ENCODE measurements at places on chromosomes 16 and 17.

GRCh38 chr16:50270510-50271147 is 4.3 kb downstream of the ADCY7 start:
- DNase-seq = no peak

GRCh38 chr16:10895053-10895946 is 18.3 kb downstream of the CIITA start:
- no peak for DNase-seq

DNA sequence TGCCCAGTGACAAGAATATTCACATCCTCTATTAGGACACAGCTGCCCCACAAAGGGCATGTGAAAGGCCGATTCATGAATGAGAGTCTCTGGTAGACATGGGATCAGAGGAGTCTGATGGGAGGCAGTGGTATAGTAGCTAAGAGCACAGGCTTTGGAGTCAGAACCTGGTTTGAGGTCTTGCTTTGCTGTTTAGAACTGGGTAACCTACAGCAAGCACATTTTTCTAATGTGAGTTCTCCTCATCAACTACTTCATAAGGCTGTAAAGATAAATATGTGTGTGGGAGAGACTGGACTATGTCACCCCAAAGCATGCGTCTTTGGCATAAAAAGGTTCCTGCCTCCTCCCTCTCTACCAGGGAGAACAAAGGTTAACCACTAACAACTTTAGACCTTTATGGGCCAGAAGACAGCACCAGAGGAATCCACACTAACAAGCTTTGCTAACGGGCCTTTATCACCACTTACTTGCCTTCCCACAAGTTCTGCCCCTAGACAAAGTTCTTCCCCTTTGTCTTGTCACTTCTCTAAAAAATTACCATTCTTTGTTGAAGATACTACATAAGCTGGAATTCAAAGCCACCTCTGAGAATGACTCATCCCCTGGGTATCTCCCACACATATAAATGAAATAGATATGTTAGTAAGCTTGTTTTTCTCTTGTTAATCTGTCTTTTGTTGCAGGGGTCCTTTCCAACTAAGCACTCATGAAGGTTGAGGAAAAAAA is 21.1 kb downstream of the CDR2 start:
- peak; percentile 39 for DNase-seq

DNA sequence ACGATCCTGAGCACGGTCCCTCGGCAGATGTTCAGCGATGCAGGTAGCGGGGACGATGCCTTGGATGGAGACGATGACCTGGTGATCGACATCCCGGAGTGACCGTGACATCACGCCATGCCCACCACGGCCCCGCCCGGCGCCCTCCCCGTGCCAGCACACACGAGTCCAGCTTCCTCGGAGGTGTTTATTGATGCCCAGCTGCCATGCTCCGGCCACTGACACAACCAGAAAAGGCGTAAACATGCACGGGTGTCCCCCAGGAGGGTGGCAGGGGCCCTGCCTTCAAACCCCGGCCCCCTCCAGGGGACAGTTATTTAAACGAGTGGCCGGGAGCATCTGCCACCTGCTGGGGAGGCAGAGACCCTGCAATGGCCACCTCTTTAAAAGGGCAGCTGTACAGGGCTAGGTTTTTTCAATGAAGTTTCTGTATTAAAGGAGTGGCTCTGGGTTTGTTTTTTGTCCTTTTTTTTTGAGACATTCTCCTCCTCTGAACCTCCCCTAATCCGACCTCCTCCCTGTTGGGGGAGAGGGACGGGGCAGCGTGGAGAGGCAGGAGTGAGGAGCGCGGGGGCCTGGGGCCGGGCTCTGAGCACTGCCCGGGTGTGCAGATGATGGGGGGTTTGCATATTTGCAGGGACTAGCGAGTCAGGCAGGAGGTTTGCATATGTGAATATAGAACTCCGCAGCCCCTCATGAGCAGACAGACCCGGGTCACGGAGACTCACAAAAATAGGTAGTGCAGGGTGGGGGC is 5.3 kb downstream of the DOC2A start:
- DNase-seq = peak; percentile 34

DNA sequence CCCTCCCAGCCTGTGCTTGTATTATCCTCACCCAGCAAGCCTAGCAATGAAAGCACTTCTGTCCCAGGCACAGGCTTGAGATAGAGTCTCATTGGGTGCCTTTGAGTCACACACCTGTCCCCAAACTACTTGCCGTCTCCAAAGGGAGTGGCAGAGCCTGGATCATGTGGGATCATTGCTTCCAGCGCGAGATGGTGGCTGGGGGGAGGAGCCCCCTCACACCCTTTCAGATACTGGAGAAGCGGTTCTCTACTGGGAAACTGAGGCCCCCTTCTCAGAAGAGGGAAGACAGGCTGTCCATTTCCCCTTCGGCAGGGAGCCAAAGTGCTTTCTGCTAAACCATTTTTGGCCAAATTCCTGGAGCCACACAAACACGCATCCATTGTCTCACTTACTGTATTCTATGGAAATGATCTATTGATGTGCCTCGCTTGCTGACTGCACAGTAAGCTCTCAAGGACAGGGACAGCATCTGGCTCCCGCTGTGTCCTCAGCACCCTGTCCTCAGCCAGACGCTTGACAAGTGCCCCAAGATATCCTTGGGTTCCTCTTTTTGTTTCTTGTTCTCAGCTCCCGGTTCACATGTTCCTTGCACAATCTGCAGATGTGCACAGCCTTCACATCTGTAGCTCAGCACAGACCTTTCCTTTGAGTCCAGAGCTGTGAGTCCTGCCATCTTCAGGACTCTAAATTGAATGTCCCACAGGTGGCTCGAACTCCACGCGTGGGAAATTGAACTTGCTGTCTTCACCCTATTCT is 26.0 kb upstream of the DLX3 start:
- no peak for DNase-seq

DNA sequence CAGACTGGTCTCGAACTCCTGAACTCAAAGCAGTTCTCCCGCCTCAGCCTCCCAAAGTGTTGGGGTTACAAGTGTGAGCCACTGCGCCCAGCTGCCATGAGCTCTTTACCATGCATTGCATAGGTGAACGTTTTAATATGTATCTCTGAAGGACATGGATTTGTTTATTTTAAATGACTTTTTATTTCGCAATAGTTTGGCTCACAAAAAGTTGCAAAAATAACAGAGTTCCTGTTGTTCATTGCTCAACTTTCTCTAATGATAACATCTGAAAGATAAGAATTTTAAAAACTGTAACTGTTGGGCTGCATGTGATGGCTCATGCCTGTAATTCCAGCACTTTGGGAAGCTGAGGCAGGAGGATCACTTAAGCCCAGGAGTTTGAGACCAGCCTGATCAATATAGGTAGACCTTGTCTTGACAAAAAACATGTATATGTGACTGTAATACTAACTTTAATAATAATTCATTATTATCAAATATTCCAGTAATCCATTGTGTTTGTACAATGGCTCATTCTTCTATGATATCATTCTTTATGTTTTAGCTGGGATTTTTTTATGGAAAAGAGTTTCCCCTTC is 80.1 kb downstream of the ABCC1 start:
- DNase-seq = no peak

DNA sequence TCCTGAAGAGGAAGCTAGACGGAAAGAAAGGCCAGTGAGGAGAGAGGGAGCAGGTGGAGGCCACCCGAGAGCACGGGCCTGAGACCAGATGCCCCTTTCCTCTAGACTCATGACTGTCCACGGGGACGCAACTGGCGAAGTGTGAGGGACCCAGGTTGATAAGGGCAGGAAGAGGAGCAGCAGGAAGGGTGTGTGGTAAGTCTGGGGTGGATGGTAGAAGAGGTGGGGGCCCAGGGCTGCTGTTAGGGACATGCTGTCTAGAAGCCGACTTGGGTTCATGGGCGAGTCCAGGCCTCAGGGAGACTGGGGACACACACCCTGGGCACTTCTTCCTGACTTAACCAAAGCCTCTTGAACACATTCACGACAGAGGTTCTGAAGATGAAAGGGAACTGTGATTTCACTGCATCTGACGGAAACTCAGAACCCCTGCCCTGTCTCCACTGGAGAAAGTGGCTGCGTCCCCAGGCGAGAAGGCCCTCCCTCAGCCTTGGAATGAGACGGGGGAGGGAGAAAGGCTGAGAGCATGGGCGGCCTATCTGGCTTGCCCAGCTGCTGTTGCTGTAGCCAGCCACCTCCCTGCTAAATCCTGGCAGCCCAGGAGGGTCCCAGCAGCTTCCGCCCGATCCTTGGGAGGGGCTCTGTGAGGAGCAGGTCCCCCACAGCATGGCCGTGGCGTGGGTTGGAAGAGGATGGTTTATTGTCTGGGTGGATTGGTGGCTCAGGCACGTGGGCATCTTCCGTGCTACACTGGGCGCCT is 6.0 kb downstream of the HIC1 start:
- no peak for DNase-seq

All from activated CD4-positive, alpha-beta T cell treated with anti-CD3 and anti-CD28 coated beads, Interleukin-2, amount 50 U/mL, for 16 hours (primary cell).